ENCODE measurements at places on chromosomes 12 and 14.
A peak's percentile ranks its signal among the peaks of the same experiment; 100 is the strongest.

- DNase-seq = no peak
These were observed 178.6 kb downstream of the DPF3 start for GRCh38 chr14:72715215-72715849.

DNA sequence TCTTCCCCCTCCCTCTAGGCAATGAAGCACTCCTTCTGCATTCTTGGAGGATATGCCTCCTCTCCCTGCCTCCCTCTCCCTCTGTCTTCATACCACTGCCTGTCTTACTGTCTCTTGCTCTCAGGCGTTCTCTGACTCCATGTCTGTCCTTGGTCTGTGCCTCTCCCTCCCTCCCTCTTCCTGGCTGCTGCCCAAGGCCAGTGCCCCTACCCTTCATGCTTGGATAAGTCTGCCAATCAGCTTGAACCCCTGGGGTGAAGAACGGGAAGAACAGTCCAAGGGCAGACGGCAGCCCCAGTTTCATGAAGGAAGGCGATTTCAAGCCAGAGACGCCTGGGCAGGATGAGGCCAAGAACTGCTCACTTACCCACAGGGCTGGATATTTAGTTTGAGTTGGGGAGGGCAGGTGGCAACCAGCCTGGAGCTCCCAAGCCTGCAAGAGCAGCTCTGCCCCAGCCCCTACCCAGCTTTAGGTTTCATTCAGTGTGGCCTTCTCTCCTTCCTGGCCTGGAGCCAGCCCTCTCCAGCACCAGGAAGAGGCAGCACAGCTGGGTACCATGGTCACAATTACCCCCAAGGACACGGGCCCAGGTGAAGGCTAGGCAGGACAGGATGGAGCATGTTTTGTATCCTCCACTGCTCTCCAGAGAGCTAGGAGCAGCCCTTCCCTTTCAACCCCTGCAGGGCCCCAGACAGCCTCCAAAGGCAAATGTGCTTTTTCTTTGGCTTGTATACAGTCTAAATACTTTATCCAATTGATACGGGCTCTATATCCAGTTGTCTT is 35.8 kb upstream of the LTBP2 start:
- no peak for DNase-seq

- no peak for DNase-seq
These were observed 64.7 kb downstream of the IPO8 start for GRCh38 chr12:30630979-30631285.

GRCh38 chr14:73943083-73943482 is 6.8 kb downstream of the FAM161B start:
- no peak for DNase-seq

DNA sequence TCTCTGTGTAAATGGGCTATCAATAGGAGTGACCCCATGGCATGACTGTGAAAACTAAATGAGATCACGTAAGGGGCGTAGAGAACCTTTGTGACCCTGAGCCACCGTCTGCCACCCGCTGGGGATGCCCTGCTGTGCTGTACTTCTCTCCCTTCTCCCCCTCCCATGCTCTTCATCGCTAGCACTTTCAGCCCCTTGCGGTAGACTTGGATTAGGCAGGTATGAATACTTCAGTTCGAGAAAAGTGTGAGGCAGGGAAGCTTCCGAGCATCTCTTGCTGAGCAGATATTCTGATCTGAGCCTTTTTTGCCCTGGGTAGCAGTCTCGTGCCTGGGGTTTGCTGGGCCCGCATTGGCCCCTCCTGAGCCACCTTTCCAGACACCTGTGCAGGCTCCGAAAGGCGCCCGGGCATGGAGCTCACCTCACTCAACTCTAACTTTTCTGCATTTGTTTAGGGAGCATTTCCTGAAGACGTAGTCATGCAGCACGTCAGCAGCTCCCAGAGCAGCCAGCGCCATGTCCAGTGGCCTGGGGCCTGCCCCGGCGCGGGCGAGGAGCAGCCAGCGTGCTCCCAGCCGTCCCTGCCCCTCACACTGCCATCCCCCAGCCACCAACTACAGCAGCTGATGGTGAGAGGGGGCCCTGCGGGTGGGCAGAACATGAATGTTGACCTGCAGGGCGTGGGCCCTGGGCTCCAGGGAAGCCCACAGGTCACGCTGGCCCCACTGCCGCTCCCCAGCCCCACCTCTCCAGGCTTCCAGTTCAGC is 40.4 kb downstream of the DDX51 start:
- DNase-seq = no peak

- no peak for DNase-seq
These were observed 7.3 kb downstream of the ITGA7 start for GRCh38 chr12:55700255-55701018.

DNA sequence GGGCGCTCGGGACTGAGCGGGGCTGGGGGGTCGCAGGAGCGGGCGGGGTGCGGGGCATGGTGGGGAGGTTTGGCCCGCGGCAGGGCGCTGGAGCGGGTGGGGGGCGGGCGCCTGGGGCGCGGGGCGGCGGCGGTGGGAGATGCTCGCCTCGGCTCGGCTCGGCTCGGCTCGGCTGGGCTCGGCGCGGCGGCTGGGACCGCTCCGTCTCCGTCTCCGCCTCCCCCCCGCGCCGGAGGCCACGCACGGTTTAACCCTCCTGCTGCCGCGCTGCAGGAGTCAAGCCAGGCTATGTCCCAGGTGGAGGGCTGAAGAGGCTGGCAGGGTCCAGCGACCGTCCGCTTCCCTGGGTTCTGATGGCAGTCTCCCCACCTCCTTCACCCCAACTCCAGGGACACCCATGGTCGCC is at the start of gene PIANP:
PIANP (minus strand) TSS at position 170 of the 406 bp plus-strand sequence. CDS start 2,754 bp downstream, outside the sequence.
- DNase-seq = no peak

DNA sequence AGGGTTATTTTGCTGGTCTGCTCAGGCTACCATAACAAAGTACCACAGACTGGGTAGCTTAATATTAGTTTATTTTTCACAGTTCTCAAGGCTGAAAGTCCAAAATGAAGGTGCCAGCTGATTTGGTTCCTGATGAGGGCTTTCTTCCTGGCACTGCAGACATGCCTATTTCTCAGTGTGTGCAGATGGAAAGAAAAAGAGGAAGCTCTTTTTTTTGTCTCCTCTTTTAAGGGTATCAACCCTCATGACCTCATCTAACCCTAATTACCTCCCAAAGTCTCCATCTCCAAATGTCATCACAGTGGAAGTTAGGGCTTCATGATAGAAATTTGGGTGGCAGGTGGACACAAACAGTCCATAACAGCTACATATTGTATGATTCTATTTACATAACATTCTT is 25.0 kb upstream of the POLR3B start:
- no peak for DNase-seq

DNA sequence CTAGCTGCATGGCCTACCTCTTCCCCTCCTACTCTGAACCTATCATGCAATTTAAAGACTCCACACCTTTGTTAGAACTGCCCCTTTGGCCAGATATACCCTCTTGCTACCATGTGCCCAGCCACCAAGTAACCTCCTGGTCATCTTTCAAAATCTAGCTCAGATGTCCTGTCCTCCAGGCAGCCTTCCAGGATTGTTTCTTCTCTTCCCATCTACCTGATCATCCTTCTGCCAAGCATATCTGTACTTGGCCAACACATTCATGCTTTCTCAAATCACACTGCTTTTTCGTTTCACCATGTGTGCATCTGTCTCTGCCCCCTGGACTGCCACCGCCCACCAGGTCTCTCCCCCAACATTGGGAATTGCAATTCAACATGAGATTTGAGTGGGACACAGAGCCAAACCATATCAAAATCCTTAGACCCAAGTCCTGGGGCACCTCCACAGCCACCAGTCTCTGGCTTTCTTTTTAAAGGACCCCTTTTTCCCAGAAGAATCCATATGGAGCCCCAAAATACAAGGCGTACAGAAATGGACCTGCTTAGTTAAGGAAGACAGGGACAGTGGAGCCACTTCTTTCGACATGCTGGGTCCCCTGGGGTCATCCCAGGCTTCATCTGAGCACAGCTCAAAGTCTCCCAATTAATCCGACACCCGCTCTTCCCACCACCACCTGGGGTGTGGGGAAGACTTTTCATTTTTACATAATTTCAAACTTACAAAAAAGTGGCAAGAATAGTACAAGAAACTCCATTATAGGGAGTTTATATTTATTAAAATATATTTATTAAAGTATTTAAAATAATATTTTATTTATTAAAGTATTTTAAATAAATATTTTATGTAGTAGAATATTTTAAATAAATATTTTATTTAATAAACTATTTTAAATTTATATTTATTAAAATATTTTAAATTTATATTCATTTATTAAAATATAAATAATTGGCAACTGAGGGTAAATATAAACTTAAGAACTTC is 7.9 kb upstream of the CMKLR1 start:
- DNase-seq = no peak

- DNase-seq = peak; percentile 58
These were observed 781 bp downstream of the NPAS3 start for GRCh38 chr14:32939254-32940065.

DNA sequence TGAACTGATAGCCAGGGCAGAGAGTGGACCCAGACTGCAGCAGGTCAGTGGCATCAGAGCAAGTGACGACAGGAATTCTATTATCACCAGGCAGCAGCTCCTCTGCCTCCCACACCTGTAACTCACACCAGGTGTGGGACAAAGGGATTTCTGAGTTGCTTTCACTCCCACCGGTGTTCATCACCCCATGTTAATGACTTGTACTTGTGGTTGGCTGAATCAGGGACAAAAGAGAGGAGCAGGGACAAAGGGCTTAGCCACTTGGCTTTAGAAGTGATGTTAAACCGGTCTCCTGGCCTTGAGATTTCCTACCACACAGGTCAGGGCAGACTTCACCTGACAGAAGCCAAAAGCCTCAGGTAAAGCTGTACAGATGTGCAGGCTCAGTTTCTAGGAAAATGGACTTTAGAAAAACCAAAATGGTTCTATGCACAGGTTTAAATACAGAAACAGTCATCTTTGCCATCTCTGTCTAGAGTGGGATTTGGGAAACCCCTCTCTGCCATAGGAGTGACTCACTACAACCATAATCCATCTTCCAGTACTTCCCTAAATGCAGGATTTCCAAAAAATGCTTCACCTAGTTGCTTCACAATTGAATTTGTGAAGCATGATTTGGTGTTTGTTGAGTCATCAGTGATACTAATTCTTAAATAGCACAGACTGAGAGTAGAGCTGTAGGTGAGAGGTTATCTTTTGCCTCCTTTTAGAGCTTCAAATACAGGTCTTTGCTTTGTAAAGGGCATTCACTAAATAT is 158.5 kb downstream of the PRKCH start:
- no peak for DNase-seq

- DNase-seq = no peak
These were observed 46.5 kb upstream of the ABCC9 start for GRCh38 chr12:21987755-21988154.

GRCh38 chr12:58528271-58528670 is 392.0 kb downstream of the LRIG3 start:
- DNase-seq = no peak

GRCh38 chr14:84456946-84457345 is 1073.0 kb upstream of the FLRT2 start:
- no peak for DNase-seq

DNA sequence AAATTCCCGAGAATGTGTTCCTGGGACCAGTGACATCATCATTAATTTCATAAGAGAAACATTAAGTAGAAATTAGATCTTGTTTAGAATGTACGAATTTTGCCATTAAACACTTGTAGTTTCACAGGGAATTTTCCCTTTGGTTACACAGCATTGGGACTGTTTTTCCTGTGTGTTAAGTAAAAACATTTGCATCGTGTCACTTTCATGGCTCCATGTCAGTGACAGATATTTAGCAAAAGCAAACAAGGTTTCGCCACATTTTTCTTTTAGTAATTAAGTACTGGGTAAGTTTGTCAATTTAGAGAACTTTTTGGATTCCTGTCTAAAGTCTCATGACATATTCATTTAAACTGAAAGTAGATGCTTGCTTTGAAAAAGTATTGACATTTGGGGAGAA is 45.5 kb upstream of the OVCH1 start:
- DNase-seq = no peak

DNA sequence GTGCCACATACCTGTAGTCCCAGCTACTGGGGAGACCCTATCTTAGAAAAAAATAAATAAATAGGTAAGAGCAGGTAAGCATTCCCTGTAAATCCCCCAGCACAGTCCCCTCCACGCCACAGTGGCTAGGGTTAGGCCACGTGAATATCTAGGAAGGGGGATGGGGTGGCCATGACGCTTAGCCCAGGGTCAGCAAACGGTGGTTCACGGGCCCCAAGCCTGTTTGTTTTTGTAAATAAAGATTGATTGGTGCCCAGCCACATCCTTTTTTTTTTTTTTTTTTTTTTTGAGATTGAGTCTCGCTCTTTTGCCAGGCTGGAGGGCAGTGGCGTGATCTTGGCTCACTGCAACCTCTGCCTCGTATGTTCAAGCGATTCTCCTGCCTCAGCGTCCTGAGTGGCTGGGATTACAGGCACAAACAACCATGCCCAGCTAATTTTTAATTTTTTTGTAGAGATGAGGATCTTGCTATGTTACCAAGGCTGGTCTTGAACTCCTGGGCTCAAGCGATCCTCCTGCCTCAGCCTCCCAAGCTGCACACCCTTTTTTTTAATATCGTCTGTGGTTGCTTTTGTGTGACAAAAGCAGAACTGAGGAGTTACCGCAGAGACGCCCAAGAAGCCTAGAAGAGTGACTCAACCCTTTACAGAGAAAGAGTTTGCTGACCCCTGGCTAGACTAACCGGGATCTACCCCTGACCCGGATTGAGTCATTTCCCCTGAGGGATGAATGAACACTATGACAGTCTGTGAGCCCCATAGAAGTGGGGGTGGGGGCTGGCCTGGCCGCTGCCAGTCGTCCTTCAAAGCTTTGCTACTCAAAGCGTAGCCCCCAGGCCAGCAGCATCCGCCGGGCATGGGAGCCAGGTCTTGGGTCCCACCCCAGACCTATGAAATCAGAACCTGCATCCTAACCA is 113.7 kb upstream of the NCOR2 start:
- peak; percentile 71 for DNase-seq

GRCh38 chr12:85461127-85461526 is 181.1 kb downstream of the ALX1 start:
- no peak for DNase-seq

- DNase-seq = no peak
These were observed 75.8 kb upstream of the DDHD1 start for GRCh38 chr14:53228966-53229365.

DNA sequence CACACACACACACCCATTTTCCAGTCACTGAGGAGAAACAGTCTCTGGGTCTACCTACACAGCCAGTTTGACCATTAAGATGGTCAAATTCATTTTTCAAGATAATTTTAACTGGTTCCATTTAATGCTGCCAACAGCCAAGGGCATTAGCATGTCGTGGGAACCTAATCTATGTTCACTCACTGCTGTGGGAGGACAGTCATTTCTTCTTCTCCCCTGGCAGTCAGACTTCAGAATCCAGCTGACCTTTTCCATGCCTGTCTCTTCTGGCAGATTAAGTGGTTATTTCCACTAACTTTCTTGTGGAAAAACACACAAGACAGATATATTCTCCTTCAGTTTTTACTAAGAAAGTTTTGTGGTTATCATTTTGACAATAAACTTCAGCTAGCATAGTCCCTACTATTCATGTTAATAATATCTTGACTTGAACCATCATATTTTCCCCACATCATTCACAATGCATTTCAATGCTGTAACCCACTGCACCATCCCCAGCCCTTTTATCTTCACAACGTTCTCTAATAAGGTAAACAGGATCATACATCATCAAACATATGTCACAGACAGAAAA is 82.2 kb downstream of the DAD1 start:
- no peak for DNase-seq
